NCI-H2081 (cell line): ENCODE measurements at places on chromosomes 4 and X.

DNA sequence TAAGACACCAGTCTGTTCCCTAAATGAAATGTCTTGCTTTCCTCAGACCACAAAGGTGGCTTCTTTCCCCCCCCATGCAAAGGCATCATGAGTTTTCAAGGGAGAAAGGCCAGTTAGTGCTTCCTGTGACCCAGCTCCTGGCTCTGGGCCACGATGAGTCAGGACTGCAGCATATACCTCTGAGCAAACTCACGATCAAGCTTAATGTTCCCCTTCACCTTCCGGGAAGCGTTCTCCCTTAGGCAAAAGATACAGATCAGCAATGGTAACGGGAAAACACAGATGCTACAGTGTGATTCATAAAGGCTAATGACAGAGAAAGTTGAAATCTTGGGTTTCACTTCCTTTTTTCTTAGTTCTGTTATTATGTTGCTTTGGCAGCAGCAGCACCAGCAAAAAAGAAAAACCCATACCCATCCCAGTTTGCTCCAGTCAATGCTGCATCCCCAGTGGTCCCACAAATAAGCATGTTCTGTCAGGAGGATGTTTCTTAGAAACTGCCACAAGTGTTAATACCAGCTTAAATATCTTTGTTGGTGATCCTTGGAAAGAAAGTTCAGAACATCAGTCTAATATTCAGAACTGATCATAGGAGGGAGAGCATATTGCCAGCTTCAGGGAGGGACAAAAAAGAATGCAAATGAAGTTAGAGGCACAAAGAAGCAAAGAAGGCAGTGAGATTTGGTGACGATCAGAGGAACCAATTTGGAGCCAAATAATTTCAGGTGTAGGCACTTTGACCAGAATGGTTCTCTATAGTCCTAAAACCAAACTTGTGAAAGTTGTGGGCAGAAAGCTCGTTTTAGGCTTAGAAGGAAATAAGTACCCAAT is 41.2 kb downstream of the LONRF3 start:
- DNase-seq = no peak

GRCh38 chr4:46586566-46586965 is 196.6 kb upstream of the GABRA2 start:
- DNase-seq = no peak

- peak; percentile 30 for DNase-seq
Measured at GRCh38 chr4:75895744-75896314, 6.4 kb downstream of the PPEF2 start.

- no peak for DNase-seq
Measured at GRCh38 chr4:155952501-155952901, 1.2 kb downstream of the CTSO start.

GRCh38 chr4:179509489-179509888 is 2067.3 kb upstream of the AGA start:
- DNase-seq = no peak
